ENCODE measurements at places on chromosomes 3 and 15.

- no peak for DNase-seq
Measured at GRCh38 chr3:146914409-146914808, 309.3 kb upstream of the PLSCR5 start.

GRCh38 chr3:171268677-171269076 is 191.5 kb downstream of the TNIK start:
- no peak for DNase-seq

DNA sequence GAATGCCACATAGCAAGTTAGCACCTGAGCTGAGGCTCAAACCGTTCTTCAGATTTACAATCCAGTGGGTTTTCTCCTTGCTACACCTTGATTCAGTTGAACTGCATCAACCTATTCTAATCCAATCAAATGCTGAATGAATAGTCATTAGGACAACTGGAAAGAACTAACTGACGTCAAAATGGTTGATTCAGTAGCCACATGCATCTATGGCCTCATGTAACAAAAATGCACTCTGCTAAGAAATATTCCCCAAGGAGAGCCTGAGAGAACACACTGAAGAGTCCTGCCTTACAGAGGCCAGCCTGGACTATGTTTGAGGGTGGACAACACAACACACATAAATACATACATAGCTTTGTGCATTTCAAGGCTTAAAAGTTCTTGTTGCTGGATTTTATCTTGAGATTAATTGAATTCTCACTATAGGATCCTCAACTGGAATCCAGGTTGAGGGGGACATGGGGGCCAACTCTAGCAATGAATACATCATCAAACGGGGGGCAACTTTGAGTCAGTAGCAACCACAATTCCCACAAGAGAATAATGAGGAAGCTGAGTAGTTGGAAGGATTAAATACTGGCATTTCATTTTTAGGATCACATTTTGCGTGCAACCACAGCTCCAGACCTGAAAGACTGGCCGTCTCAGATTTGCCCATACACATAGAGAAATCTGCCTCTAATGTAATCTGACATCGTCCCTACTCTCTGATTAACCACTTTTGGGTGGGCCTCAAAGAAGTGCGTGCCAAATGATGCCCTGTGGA is 280.2 kb upstream of the ICE2 start:
- DNase-seq: no peak

- no peak for DNase-seq
Measured at GRCh38 chr3:14640157-14640562, 11.4 kb upstream of the CCDC174 start.

DNA sequence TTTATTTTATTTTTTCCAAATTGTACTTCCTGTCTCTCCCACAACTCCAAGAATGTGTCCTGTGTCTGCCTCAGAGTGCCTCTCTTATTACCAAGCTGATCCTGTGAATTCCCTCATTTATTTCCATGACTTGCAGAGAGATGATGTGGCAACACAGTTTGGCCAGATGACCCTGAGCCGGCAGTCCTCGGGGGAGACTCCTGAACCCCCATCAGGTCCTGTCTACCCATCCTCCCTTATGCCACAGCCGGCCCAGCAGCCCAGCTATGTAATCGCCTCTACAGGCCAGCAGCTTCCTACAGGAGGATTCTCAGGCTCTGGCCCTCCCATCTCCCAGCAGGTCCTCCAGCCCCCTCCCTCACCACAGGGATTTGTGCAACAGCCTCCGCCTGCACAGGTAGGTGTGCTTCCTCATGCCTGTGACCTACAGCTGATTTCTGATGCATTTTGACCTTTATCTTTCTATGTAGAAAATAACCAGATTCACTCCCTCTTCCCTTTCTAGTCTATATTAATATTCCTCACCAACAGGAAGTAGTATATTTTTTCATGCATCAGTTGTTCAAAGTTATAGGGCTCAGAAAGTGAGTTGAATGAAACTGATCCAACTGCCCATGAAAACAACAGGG is 100.0 kb downstream of the ARPP21 start:
- DNase-seq: no peak

DNA sequence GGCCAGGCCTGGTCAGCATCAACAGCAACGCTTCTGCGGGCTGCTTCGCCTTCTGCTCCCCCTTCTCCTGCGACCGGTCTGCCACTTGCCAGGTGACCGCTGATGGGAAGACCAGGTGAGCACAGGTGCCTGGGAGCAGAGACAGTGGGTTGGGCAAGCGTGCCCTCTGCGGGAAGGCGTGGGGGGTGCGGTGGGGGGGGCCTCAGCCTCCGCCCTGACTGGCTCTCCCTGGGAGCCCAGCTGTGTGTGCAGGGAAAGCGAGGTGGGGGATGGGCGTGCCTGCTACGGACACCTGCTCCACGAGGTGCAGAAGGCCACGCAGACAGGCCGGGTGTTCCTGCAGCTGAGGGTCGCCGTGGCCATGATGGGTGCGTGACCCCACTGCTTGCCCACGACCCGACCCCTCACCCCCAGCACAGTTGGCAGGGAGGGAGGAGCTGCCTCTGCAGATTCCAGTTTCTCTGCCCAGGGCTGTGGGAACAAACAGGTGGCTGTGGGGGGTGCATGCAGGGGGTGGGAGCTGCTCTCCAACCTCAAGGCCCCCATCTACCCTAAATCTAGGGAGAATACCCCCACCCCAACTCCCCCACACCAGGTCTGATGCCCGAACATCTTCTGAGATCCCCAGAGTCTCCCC is 8.8 kb downstream of the STAB1 start:
- no peak for DNase-seq

DNA sequence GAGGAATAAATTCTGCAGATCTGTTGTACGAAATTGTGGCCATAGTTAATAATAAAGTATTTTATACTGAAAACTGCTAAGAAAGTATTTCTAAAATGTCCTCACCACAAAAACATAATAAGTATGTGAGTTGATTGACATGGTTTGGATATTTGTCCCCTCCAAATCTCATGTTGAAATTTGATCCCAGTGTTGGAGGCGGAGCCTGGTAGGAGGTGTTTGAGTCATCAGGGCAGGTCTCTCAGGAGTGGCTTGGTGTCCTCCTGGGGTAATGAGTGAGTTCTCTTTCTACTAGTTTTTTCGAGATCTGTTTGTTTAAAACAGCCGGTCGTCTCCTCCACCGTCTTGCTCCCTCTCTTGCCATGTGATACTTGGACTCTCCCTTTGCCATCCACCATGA is 424.1 kb upstream of the KCNMB2 start:
- no peak for DNase-seq

DNA sequence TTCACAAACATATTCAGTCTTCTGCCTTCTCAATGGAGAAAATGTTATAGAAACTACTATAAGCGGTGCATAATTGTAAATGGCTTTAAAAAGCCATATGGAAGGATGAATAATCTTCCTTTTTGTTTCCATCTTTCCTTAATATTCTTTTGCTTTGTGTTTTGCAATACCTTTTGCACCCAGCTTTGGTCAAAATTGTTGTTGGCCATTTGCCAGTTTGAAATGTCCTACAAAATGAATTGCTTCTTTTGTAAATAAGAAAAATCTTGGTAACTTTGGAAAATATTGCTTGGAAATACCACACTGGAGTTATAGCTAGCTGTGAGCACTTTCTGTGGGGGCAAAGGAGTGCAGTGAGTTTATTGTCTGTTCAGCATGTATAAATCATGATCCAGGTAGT is 93.5 kb upstream of the NR2F2 start:
- no peak for DNase-seq

DNA sequence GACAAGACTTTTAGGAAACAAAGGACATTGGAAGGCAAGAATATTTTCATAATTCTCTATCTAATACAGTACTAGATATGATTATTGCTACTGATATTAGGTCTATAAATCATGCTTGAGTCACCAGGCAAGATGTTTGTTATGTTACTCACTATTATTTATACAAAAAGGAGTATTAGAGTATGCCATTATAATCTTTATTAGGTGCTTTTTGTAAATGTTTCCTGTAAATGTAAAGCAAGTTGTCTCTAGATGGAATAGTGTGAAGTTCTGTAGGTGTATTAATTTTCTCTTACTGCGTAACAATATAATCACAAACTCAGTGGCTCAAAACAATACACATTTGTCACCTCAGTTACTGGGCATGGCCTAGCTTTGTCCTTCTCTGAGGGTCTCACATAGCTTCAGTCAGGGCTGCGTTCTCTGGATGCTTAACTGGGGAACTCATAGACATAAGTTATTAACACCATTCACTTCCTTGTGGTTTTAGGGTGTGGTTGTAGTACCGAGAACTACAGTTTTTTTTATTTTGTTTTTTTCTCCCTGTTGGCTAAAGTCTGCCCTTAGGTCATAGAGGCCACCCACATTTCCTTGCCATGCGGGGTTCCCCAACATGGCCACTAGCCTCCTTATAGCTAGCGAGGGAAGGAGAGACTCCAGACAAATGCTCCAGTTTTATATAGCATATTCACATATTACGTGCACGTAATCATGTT is 20.3 kb upstream of the MAP3K13 start:
- DNase-seq: no peak

- no peak for DNase-seq
Measured at GRCh38 chr15:39885099-39885777, 34.8 kb downstream of the GPR176 start.

- DNase-seq: no peak
Measured at GRCh38 chr15:51992953-51993352, 21.4 kb upstream of the LEO1 start.

DNA sequence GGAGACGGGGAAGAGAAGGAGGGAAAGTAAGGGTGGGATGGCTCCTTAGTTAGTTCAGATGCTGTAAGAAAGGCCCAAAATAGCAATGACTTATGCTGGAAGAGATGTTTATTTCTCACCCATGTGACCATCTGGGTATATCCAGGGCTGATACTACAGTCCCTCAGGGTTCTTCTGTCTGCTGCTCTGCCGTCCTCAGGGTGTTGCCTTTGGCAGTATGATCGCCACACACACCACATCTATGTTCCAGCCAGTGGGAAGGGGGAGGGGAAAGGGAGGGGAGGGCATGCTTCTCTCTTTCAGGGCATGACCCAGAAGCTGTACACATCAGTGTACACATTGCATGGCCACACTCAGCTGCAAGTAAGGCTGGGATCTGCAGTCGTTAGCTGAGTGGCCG is 10.2 kb downstream of the CD276 start:
- no peak for DNase-seq

DNA sequence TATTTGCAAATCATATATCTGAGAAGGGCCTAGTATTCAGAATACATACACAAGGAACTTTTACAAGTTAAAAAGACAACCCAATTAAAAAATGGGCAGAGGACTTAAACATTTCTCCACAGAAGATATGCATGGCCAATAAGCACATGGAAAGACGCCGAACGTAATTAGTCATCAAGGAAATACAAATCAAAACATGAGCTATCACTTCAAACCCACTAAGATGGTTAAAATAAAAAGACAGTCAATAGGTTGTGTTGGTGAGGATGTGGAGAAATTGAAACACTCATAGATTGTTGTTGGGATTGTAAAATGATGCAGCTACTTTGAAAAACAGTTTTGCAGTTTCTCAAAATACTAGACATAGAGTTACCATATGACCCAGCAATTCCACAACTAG is 61.2 kb upstream of the NEO1 start:
- DNase-seq: no peak

GRCh38 chr15:100279849-100280248 is 61.9 kb downstream of the ADAMTS17 start:
- no peak for DNase-seq

DNA sequence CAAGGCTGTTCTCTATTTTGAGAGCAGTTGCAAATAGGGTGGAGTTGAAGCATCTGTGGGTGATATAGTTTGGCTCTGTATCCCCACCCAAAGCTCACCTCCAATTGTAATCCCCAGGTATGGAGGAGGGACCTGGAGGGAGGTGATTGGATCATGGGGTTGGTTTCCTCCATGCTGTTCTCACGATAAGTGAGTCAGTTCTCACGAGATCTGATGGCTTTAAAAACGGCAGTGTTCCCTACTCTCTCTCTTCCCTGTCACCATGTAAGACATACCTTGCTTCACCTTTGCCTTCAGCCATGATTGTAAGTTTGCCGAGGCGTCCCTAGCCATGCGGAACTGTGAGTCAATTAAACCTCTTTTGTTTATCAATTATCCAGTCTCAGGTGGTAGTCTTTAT is 21.0 kb downstream of the CHST2 start:
- DNase-seq: no peak

DNA sequence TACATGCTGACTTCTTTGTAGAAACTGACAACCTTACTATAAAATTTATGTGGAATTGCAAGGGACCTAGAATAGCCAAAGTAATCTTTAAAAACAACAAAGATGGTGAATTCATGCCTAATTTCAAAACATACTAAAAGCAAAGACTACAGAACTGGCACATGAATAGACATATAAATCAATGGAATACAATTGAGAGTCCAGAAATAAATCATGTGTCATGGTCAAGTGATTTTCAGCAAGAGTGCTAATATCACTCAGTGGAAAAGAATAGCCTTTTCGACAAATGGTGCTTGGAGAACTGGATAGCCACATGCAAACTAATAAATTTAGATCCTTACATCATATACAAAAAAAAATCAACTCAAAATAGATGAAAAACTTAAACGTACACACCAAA is 8.7 kb downstream of the IMPG2 start:
- no peak for DNase-seq

GRCh38 chr3:117990627-117991026 is 1044.0 kb downstream of the IGSF11 start:
- no peak for DNase-seq

GRCh38 chr3:82474711-82475110 is 713.3 kb upstream of the GBE1 start:
- DNase-seq: no peak

DNA sequence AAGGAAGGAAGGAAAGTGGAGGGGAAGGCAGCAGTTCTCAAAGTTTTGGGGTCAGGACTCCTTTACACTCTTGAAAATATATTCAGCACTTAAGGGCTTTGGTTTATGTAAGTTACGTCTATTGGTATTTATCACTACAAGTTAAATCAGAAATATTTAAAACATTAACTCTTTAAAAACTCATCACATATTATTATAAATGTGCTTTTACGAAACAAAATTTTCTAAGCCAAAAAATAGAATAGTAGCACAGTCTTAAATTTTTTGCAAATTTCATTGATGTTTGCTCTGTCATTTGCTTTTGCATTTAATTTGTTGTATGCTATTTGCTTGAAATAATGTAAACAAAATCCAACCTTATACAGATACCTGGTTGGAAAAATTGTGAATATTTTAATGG is 7.5 kb downstream of the UBE2Q2 start:
- no peak for DNase-seq

- DNase-seq: no peak
Measured at GRCh38 chr3:49124991-49125670, 4.5 kb upstream of the USP19 start.

DNA sequence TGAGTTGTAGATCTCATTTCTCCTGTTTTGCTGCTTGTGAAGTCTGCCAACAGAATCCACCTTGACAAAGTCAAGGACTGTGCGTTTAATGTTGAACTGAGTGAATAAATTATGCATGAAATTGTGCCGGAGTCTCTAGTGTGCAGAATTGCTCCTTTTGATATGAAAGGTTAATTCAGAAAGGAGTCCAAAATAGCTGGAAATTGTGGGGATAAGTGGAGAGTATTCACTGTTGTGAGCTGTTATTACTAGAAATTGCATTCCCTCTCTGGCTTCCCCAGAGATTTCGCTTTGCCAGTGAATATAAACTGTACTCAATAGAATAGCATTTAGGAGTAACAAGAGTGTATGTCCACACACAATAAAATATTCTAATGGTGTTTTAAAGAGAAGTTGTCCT is 43.1 kb downstream of the SAMMSON start:
- DNase-seq: no peak

All from stimulated activated CD4-positive, alpha-beta T cell treated with anti-CD3 and anti-CD28 coated beads, Interleukin-15, amount 100 ng/mL, for 1 hour (primary cell).